A549 treated with dexamethasone at 1 μM for 4 hours (cell line): ENCODE measurements at places on chromosomes 2 and 18. TPM values are rescaled to one million over a fixed set of nuclear protein-coding genes. Genes with fewer than 3 reads are reported as not detected.

The DSG2 gene
- total RNA-seq = 45.6 to 69.2 TPM (median 64.0 TPM) in 5 replicates

The RPRM gene
- 0.05 to 0.11 TPM (median 0.09 TPM) in 3 of 5 replicates, not detected in the others for total RNA-seq

The SERPINB11 gene
- 0.08 to 0.22 TPM in 2 of 5 replicates, not detected in the others for total RNA-seq

The PLGLB2 gene
- 0.11 to 0.37 TPM (median 0.18 TPM) in 3 of 5 replicates, not detected in the others for total RNA-seq

The TRIP12 gene
- total RNA-seq = 88.3 to 136 TPM (median 117 TPM) in 5 replicates

The LIMS3 gene
- not detected in 5 replicates for total RNA-seq

The AP1S3 gene
- 28.0 to 40.5 TPM (median 36.0 TPM) in 5 replicates for total RNA-seq

The CTLA4 gene
- total RNA-seq = not detected in 5 replicates

The TMEM163 gene
- total RNA-seq = 0.06 to 0.09 TPM (median 0.07 TPM) in 4 of 5 replicates, not detected in the other

The ANTXR1 gene
- 115 to 164 TPM (median 154 TPM) in 5 replicates for total RNA-seq

The TMEM18 gene
- total RNA-seq = 37.6 to 44.4 TPM (median 39.0 TPM) in 5 replicates

The GCG gene
- 0.07 to 0.18 TPM in 2 of 5 replicates, not detected in the others for total RNA-seq

The NT5DC4 gene
- total RNA-seq = 0.05 TPM in 1 of 5 replicates, not detected in the others

The FAM124B gene
- 0.05 TPM in 1 of 5 replicates, not detected in the others for total RNA-seq

The RFX8 gene
- not detected in 5 replicates for total RNA-seq

The ITGB6 gene
- total RNA-seq = 0.35 to 1.2 TPM (median 0.60 TPM) in 5 replicates

The SPHKAP gene
- 0.01 TPM in 1 of 5 replicates, not detected in the others for total RNA-seq

The TDRD15 gene
- total RNA-seq = not detected in 5 replicates

The RTKN gene
- total RNA-seq = 14.2 to 25.4 TPM (median 23.2 TPM) in 5 replicates

The NRP2 gene
- total RNA-seq = 79.1 to 143 TPM (median 133 TPM) in 5 replicates

The CABLES1 gene
- total RNA-seq = 15.2 to 18.2 TPM (median 16.6 TPM) in 5 replicates

The IRS1 gene
- 9.5 to 15.0 TPM (median 14.9 TPM) in 5 replicates for total RNA-seq

The MEIS1 gene
- total RNA-seq = 1.4 to 2.4 TPM (median 1.8 TPM) in 5 replicates

The GAD1 gene
- total RNA-seq = 0.13 to 0.47 TPM (median 0.32 TPM) in 5 replicates

The KLHL14 gene
- total RNA-seq = not detected in 5 replicates

The ADCYAP1 gene
- not detected in 5 replicates for total RNA-seq

The EPAS1 gene
- total RNA-seq = 93.1 to 135 TPM (median 124 TPM) in 5 replicates

The RESP18 gene
- total RNA-seq = not detected in 5 replicates

The CAVIN2 gene
- total RNA-seq = 52.2 to 76.9 TPM (median 69.5 TPM) in 5 replicates

The CD207 gene
- total RNA-seq = 0.05 to 0.08 TPM (median 0.07 TPM) in 3 of 5 replicates, not detected in the others

The ANKRD44 gene
- 1.7 to 4.9 TPM (median 2.7 TPM) in 5 replicates for total RNA-seq

The SPATA3 gene
- total RNA-seq = not detected in 5 replicates

The DSEL gene
- total RNA-seq = 0.46 to 0.59 TPM (median 0.54 TPM) in 5 replicates

The CDH2 gene
- 39.4 to 57.6 TPM (median 50.4 TPM) in 5 replicates for total RNA-seq

The ANO7 gene
- 1.7 to 2.1 TPM (median 1.9 TPM) in 5 replicates for total RNA-seq

The MAP3K19 gene
- not detected in 5 replicates for total RNA-seq

The IL36RN gene
- 0.03 to 0.12 TPM in 2 of 5 replicates, not detected in the others for total RNA-seq

The NTSR2 gene
- total RNA-seq = not detected in 5 replicates

The TNS1 gene
- 10.7 to 28.4 TPM (median 17.4 TPM) in 5 replicates for total RNA-seq

The PDE1A gene
- 0.17 to 0.33 TPM (median 0.26 TPM) in 5 replicates for total RNA-seq

The DLGAP1 gene
- total RNA-seq = 0.02 to 0.06 TPM (median 0.04 TPM) in 3 of 5 replicates, not detected in the others

The ACTG2 gene
- 0.18 to 0.45 TPM (median 0.28 TPM) in 5 replicates for total RNA-seq

The POTEI gene
- total RNA-seq = 0.01 TPM in 1 of 5 replicates, not detected in the others

The SP140 gene
- 0.11 to 0.26 TPM (median 0.24 TPM) in 3 of 5 replicates, not detected in the others for total RNA-seq

The FN1 gene
- 192 to 270 TPM (median 224 TPM) in 5 replicates for total RNA-seq

The IL1F10 gene
- not detected in 5 replicates for total RNA-seq

The NYAP2 gene
- total RNA-seq = 0.02 to 0.04 TPM (median 0.03 TPM) in 4 of 5 replicates, not detected in the other

The DSG4 gene
- not detected in 5 replicates for total RNA-seq

The SKOR2 gene
- not detected in 5 replicates for total RNA-seq

The UBE2F gene
- 48.6 to 60.0 TPM (median 54.4 TPM) in 5 replicates for total RNA-seq
